ENCODE measurements at places on chromosomes 4 and X.

DNA sequence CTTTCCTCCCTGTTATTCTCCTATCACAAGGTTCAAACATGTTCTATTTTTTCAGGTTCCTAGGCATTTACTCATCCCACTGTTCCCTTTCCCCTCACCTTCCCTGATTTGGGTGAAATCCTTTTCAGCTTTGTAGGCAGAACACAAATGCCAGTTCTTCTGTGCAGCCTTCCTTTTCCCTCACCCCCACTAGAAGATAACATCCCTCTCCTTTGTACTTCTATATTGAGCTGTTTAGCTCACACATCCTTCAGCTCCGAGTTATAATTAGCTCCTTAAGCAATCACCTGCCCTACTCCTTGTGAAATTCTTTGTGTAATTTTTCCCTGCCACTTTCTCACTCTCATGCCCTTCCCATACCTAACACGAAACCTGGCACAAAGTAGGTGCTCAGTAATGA, 240.9 kb downstream of the AR start:
- DNase-seq = no peak

- no peak for DNase-seq
Observed at GRCh38 chrX:19882066-19882775, 5.2 kb downstream of the SH3KBP1 start.

DNA sequence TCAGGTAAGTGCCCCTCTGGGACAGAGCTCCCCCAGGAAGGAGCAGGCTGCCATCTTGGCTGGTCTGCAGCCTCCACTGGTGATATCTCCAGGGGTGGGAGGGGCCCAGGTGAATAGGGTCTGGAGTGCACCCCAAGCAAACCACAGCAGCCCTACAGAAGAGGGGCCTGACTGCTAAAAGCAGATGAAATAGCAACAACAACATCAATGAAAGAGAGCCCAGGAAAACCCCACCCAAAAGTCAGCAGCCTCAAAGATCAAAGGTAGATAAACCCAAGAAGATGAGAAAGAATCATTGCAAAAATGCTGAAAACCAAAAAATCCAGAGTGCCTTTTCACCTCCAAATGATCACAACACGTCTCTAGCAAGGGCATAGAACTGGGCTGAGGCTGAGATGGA, 92.5 kb upstream of the PAGE3 start:
- no peak for DNase-seq

DNA sequence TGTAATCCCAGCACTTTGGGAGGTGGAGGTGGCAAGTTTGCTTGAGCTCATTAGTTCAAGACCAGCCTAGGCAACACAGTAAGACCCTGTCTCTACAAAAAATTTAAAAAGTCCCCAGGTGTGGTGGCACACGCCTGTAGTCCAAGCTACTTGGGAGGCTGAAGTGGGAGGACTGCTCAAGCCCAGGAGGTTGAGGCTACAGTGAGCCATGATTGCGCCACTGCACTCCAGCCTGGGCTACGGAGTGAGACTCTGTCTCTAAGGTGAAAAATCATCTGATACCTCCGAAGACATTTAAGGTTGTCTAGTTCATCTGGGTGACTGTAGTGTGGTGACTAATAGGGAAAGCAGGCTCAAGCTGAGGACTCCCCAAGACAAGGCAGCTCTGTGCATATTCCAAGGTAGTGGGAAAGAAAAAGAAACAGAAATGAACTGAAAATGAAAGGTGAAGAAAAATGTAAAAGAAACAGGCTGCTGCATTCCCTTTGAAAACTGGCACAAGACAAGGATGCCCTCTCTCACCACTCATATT, 23.3 kb downstream of the FRYL start:
- no peak for DNase-seq

DNA sequence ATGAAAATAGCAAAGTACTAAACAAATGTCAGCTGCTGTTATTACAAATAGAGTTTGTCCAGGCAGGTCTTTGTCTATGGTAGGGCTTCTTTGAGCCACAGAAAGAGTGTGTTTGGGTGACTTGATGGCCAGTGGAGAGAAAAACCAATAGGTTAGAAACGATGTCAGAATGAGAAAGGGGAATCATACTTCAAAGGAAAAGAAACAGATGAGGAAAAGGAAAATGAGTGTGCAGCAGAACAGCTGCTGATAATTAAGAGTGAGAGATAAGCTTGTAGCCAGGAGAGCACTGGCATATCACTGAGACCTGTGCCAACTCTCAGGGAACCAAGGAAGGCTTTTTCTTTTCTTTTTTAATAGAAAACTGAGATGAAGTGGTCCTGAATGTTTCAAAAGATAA, 257.2 kb downstream of the ARHGAP24 start:
- DNase-seq = no peak

GRCh38 chrX:112967903-112968302, 127.3 kb upstream of the AMOT start:
- DNase-seq = no peak

DNA sequence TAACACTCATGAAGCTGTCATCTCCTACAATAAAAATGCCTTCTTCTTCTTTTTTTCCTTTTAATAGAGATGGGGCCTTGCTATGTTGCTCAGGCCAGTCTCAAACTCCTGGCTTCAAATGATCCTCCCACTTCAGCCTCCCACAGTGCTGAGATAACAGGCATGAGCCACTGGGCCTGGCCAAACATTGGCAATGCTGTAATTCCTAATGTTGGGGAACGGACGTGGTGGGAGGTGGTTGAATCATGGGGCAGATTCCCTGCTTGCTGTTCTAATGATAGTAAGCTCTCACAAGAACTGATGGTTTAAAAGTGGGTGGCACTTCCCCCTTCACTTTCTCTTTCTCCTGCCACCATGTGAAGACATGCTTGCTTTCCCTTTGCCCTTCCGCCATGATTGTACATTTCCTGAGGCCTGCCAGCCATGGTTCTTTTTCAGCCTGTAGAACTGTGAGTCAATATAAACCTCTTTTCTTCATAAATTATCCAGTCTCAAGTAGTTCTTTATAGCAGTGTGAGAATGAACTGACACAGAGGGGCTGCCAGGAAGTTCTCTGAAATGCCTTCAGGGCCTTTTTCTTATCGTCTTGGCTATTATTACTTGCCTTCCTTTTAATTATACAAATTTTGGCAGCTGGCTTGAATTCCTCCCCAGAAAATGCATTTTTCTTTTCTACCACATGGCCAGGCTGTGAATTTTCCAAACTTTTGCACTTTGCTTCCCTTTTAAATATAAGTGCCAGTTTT, 93.0 kb downstream of the CENPC start:
- DNase-seq = no peak

DNA sequence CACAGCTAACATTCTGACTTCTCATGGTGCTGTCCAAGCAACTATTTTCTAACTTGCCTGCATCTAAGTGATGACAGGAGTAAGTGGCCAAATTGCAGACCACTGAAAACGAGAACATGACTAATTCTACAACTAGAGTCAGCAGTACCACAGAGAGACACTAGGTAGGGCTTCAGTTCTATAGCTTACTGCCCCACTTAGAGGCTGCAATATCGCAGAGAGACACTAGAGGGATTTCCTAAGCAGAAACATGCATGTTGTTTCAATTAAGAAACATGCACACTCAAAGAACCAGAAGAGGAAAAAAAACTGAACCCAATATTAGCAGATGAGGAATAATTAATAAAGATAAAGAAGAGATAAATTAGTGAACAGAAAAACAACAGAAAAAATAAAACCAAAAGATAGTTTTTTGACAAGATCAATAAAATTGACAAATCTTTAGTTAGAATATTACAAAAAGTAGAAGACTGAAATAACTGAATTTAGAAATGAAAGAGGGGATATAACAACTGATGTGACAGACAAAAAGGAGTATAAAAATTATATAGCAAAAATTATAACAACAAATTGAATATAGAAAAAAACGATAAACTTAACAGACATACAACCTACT, 100.8 kb downstream of the SPIN4 start:
- no peak for DNase-seq

DNA sequence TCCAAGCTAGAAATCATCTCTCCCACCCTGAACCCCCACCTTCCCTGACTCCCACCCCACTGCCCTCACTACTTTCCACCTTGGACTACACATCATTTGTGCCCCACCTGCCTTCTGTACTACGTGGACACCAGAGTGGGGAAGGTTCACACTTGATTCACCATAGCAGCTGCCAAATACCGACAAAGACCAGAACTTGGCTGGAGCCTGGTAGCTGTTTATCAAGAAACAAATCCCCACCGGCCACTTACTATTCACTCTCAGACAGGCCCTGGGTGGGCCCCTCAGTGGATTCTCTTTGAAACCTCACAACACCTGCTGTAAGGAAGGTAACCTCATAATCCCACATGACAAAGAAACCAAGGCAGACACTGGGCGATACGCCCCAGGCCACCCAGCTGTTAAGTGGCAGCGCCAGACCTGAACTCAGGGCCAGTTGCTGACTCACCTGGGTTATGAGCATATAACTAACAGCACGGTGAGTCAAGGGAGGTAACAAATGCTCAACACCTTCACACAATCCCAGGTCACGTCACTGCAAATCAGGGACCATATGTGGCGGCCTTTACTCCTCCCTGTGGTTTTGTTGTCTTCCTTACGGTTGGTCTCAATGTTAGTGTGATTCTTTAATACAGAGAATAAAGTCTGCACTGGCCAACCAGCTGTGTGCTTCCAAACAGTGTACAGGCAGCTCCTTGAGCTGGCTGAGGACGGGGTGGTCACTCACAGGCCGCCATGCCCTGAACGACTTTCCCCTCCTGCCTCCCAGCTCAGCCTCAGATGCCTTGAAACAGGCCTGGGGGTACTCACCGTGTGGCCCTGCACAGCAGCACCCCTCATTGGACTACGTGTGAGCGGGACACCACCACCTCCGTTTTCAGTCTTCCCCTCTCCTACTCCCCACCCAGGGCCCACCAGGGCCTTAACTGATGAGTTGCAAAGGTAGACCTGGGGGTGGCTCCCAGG, 7.5 kb downstream of the WDR1 start:
- DNase-seq = no peak

DNA sequence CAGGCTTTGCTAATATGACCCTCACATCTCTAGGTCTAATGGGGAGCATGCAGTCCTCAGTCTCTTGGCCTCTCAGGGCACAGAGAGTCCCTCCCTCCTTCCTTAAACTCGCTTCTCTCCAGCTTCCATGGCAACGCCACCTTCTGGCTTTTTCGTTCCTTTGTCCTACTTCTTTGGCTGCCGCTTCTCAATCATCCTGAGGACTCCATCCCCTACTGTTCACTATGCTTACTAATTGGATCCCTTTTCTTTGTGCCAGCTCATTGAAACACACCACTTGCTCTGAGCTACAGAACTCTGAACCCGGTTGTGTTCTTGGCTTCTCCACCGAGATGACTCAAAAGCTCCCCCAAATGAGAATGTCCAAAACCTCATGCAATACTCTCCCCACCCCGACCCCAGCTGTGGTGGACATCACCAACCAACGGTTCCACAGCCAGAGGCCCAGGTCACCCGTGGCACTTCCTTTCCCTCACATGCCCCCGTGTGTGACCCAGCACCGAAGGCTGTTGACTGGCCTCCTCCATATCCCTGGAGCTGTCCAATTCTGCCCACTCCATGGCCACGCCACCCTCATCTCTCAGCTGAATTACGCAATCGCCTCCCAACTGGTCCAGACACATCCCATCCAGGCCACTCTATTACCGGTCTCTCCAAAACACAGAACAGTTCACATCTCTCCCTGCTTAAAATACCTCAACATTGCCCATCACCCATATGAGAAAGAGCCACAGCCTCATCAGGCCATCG, 34.7 kb downstream of the CRMP1 start:
- DNase-seq = no peak

DNA sequence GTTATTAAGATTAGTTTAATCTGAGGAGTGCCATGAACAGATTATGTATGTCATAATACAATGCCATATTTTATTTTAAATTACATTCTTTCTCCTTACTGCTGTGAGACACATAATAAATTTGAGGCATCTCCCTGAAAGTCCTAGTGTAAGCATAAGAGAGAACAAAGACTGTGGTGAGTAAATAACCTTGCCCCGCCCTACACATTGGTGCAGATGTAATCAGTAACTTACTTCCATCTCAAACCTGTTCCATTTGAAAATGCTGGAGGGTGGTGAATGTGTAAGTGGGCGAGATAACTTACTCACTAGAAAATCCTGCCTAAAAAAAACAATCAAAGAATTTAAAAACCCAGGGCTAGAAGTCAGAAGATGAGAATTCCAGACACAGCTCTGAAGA, 338.1 kb upstream of the SLIT2 start:
- no peak for DNase-seq

GRCh38 chr4:188372829-188373228, 233.6 kb downstream of the TRIML1 start:
- DNase-seq = no peak

GRCh38 chr4:85736571-85736970, 261.6 kb downstream of the ARHGAP24 start:
- no peak for DNase-seq

DNA sequence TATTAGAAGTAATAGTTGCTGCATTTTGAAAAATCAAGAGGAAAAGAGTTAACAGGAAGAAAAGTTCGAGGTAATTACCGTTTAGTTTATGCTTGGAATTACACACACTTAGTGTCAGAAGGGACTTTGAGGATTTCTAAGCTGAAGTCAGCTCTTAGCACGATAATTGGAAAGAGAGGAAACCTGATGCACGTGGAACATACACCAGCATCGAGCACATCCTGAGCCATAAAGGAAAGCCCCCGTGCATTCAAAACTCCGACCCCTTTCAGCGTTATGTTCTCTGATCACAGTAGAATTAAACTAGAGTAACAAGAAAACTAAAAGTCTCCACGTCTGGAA, 400 bp upstream of the PAQR3 start:
- no peak for DNase-seq

DNA sequence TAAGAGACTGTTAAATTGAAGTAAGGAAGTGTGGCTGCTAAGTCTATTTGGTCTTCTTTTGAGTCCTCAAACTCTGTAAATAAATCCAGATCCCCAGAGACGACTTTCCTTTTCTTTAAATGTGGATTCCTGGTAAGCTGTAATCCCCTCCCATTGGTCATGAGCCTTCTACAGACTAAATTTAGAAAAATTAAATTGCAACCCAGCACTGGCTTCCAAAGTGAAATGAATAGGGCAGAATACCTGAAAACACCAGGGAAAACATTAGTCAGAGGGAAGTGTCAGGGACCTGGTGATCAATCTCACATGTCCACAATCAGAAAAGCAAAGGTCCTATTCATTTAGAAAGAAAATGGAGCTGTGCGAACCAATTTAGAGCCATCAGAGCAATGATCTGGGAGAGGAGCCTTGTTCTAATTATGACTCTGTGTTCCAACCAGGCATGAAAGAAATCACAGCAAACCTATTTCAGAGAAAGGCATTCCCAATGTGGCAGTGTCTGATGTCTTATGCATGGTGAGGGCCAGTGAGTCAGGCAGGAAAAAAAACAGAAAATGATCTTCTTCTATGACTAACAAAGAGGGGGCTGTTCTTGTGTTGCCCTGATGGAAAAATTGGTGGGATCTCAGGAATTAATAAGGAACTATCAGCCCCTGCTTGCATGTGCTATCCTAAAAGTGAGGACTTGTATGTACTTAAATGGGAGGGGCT, 19.8 kb upstream of the CCDC149 start:
- DNase-seq = no peak
